ENCODE measurements at places on chromosomes 7 and 10.

- DNase-seq: no peak
Measured at GRCh38 chr7:45447296-45447695, 126.9 kb upstream of the ADCY1 start.

DNA sequence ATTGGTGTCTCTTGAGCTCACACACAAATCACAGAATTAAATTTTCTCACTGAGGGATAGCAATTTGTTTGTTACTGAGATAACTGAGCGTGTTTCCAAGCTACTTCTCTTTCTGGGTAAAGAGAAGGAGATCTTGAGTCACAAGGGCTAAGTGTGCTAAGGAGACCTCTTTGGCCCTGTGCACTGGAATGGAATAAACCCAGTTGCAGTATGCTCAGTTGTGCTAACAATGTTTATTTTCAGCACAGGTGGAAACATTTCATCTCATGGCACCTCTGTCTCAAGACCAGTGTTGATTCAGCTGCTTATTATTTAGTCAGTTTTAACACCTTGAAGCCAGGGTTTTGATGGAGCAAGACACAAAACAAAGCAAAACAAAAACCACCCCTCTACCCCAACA lies 22.5 kb upstream of the UBE2H start:
- no peak for DNase-seq

- no peak for DNase-seq
Measured at GRCh38 chr10:43809211-43809930, 160.7 kb upstream of the ZNF32 start.

DNA sequence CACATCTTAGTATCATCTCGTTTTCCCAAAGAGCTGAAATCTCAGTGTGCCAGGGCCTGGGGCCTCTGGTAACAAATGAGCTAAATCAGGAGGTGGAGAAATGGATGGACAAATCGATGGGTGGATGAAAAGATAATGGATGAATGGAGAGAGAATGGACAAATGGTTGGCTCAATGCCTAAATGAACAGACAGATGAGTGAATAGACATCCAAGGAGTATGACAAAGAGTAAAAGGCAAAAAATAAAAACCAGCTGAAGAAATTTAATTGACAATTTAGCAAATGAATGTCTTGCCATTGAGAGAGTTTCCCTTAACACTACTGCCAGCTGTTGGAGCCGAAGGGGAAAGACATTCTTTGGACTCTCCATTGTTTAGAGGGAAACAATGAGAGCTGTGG lies 8.0 kb downstream of the SYCE1 start:
- DNase-seq: no peak

DNA sequence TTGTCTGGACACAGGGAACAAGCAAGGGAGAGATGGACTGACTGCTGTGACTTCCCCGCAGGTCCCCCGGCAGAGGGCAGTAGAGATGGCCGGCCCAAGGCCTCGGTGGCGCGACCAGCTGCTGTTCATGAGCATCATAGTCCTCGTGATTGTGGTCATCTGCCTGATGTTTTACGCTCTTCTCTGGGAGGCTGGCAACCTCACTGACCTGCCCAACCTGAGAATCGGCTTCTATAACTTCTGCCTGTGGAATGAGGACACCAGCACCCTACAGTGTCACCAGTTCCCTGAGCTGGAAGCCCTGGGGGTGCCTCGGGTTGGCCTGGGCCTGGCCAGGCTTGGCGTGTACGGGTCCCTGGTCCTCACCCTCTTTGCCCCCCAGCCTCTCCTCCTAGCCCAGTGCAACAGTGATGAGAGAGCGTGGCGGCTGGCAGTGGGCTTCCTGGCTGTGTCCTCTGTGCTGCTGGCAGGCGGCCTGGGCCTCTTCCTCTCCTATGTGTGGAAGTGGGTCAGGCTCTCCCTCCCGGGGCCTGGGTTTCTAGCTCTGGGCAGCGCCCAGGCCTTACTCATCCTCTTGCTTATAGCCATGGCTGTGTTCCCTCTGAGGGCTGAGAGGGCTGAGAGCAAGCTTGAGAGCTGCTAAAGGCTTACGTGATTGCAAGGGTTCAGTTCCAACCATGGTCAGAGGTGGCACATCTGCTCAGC lies 6.0 kb downstream of the CYREN start:
- DNase-seq: no peak

DNA sequence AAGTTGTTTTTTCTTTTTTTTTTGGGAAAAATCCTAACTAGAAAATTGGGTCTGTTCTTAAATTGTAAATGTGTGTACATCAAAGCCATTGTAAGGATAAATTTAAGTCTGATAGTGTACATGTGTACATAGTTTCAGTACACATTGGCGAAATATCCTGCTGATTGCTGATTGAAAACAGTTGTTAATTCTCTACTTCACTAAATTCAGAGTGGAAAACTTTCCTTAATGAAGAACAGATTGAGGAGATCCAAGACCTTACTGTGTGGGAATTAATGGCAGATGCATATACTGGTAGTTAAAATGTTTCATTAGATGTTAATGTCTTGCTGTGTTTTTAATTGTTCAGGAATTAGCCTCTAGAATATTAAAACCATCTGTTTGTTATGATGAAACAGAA lies 506.0 kb downstream of the AUTS2 start:
- DNase-seq: no peak

DNA sequence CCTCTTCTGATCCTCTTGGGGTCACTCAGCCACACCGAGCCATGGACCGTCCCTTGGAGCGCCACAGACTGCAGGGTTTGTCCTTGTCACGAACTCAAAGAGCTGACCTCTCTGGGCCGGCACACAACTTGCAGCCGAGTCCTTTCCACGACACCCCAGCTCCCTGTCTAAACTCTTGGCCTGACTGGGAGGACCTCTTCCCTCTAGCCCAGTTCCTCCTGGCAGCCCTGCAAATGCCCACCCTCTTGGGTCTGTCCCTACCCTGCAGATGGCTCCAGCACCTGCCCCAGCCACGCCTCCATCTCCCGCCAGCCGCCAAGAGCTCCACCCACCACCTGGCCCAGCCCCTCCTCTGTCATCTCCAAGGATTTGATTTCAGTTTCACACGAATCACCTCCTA lies 339.2 kb downstream of the DNAJB6 start:
- DNase-seq: no peak

DNA sequence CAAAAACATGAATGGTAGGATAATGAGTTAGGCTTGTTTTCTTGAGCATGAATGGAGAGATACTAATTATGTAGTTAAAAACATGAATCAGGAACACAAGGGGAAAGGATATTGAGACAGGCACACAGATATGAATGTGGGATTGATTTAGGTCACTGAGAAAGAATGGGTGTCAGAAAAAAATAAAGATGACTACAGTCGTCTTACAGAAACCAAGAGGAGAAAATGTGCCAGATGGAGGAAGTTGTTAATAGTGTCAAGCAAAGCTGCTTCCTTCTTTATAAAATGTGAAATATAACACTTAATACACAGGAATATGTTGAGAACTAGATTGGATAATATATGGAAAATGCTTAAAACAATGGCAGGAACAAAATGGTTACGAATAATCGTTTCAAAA lies 173.3 kb upstream of the BET1 start:
- DNase-seq: no peak

DNA sequence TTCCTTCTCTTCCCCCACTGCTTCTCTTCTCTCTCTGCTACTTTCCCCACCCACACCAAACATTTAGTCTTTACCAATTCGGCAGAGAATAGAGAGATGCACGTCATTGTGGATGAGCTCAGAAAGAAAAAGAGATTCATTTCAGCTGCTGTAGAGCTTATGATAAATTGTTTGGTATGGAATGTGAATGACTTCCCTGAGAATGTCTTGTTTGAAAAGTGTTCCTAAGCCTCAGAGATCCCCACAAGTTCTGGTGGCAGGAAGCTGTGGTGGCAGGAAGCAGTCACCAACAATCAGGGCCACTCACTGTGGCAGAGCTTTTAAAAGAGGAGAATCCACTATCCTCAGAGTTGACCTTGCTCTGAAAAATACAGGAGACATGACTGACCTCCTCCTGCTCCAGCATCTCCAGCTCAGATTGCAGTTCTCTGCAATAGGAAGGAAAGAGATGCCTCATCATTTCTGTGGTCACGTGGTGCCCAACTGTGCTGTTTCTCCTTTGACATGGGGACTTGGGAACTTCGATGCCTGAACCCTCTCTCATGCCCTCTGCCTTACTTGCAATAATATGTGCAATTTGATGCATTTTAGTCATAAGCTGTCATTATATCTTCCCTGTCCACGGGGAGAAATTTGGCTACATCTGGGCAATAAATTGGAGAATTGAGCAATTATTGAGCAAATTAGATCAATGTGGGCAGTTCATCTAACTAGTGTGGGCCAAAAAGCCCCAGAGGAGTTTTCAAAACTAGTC lies 76.5 kb downstream of the BMPER start:
- DNase-seq: no peak

GRCh38 chr10:107059068-107059804 lies 105.3 kb downstream of the SORCS1 start:
- DNase-seq: no peak

DNA sequence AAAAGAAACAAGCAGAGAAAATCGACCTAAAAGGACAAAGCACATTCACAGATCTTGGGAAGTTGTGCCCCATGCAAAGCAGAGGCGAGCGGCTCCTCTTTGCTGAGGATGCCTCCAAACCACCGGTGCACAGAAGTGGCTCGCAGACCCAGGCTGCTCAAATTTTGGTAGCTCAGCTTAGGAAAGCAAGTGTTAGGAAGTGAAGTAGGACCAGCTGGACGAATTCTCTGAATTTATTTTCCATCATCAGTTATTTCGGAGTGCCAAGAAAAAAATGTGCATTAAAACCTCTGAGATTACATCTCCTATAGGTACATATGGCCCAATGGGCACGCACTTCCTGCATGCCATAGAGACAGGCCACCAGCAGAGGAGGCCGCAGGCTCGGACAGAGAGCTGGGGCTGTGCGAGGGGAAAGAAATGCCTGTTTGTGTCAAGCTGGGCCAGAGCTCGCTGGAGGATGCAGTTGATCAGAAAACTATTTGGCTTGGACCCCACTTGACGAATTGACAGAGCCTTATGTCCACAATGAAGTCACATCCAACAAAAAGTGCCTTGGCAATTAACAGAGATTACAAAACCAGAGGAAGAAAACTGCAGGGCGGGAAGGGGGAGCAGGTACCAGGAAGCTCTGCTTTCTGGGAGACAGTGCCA lies 122.3 kb upstream of the LYZL2 start:
- no peak for DNase-seq

GRCh38 chr7:22444181-22444971 lies 55.6 kb downstream of the STEAP1B start:
- no peak for DNase-seq

DNA sequence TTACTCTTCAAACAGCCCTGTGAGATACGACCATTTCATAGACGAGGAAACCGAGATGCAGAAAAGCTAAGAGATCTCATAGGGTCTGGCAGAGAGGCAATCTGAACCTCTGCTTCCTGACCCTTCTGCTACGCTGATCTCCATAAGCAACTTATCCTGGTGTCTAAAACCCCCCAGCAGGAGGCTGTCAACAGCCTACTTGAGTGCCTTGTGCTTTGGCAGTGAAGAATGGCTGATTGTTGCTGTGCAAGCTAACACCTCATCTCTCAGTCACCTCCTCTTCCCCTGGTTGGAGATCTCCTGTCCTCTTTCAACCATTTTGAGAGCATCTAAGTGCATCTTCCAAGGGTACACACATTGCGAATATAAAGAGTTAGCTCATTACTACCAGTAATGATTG lies 86.2 kb downstream of the AOAH start:
- no peak for DNase-seq

- DNase-seq: no peak
Measured at GRCh38 chr10:45429790-45430189, 55.8 kb downstream of the ALOX5 start.

DNA sequence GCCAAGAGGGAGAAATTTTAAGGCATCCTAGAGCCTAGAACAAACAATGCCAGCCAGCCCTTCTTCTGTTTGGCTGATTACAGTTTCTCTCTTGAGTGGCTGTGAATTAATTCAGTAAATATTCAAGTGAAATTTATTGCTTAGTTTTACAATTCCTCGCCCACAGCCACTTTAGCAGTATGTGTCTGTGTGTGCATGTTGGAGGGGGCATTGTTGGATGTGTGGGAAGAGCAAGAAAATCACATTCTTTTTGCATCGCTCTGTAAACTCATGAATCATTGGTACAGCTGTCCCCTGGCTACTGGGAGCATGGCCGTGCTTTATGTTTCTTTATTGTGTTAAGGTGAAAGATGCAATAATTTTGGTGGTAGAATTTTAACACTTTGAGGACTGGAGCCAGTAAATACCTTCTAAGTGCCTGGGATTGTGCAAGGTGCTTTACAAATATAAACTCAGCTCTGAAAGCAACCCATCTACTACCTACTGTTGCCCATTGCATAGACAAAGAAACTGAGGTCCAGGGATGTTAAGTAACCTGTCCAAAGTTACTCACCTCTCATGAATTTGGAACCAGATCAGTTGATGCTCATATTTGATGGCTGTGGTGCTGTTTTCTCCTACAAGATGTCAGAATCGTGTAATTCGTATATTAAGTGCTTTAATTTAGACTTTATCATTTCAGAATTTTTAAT lies 89.9 kb upstream of the BTBD16 start:
- DNase-seq: no peak

GRCh38 chr7:2975821-2976371 lies 67.8 kb downstream of the CARD11 start:
- no peak for DNase-seq

DNA sequence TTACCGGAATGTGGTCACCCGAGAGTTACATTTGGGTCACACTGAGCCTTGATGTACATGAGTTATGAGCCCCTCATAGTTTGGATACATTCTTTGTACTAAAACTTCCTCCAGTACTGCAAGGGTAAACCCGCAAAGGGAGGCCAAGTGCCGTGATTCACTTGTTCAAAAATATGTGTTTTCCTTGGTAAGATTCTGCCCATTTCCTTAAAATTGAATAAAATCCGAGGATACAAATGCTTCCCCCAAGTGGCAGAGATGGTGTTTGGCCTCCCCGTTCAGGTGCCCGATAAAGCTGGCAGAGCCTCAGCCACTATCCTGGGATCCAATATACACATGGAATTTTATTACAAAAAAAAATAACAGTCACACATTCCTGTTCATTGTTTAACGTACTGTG lies 268.3 kb downstream of the DIP2C start:
- no peak for DNase-seq

- no peak for DNase-seq
Measured at GRCh38 chr7:2654059-2654458, 22.3 kb downstream of the TTYH3 start.

DNA sequence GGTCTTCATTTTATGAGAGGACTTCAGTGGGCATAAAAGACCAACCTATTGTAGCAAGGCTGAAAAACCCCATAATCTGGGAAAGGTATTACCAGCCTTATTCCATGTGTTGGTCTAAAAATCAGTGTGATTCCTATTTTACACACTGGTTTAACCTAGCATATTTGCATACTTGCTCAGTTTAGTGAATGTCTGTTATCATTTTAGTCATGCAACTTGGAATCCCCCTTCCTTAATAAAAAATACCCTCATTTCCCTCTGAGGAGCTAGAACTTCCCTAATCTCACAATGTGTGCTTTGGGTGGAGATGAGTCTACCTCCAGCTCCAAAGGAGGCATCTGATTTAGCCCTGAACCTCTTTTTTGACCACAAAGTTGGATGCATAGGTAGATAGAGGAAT lies 312.8 kb upstream of the SORCS1 start:
- no peak for DNase-seq

- DNase-seq: no peak
Measured at GRCh38 chr7:33055158-33055557, 7.4 kb downstream of the NT5C3A start.

- DNase-seq: no peak
Measured at GRCh38 chr7:45582868-45583277, 8.7 kb downstream of the ADCY1 start.

GRCh38 chr7:14144538-14144937 lies 155.1 kb upstream of the ETV1 start:
- DNase-seq: no peak

- no peak for DNase-seq
Measured at GRCh38 chr7:99557196-99557607, 1.2 kb upstream of the ZNF655 start.
